ENCODE measurements at places on chromosomes 7 and 10. TPM values are rescaled to one million over a fixed set of nuclear protein-coding genes. Genes with fewer than 3 reads are reported as not detected.

ANK3 gene
- 7.9 TPM for total RNA-seq

HKDC1 gene
- 0.58 TPM for total RNA-seq

NDUFB2 gene
- 446 TPM for total RNA-seq

ANKRD7 gene
- not detected for total RNA-seq

C10orf105 gene
- total RNA-seq = not detected

ADAM8 gene
- total RNA-seq = 3.1 TPM

CALHM1 gene
- not detected for total RNA-seq

COL28A1 gene
- total RNA-seq = not detected

SSC4D gene
- 1.4 TPM for total RNA-seq

AKR1C8 gene
- not detected for total RNA-seq

RET gene
- total RNA-seq = 0.44 TPM

LZTS2 gene
- total RNA-seq = 109 TPM

CNTNAP2 gene
- under 0.01 TPM for total RNA-seq

CD36 gene
- total RNA-seq = 3.5 TPM

SLC26A5 gene
- not detected for total RNA-seq

PRF1 gene
- not detected for total RNA-seq

TMEM176B gene
- total RNA-seq = not detected

TMEM213 gene
- not detected for total RNA-seq

PPP1R17 gene
- not detected for total RNA-seq

All from glomerular endothelial cell (primary cell).